ENCODE measurements at places on chromosomes 2 and 18.
A peak's percentile ranks its signal among the peaks of the same experiment; 100 is the strongest.

GRCh38 chr18:58362027-58362575, 266.8 kb downstream of the ALPK2 start:
- DNase-seq = peak; percentile 94

DNA sequence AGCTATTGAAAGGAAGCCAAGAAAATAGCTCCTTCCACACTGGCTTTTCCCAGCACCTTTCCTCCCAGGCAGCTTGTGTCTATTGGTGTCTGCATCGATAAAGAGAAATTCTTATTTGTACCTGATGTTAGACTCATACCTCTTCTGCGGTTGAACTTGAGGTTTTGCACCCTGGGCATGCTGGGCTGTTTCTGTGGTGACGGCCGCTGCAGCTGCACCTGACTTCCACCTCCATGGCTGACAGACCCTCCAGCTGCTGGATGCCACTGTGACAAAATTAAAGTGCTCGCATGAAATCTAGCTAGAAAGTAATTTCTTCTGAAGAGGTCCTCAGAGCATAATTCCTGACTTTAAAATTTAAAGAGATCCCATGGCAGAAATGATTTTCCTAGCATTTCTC, 6.6 kb downstream of the FECH start:
- DNase-seq = no peak

- peak; percentile 80 for DNase-seq
Measured at GRCh38 chr18:77054606-77055428, 77.8 kb downstream of the MBP start.

GRCh38 chr2:47041063-47041462, 114.0 kb downstream of the STPG4 start:
- no peak for DNase-seq

GRCh38 chr2:17736989-17737388, 16.6 kb downstream of the SMC6 start:
- no peak for DNase-seq

DNA sequence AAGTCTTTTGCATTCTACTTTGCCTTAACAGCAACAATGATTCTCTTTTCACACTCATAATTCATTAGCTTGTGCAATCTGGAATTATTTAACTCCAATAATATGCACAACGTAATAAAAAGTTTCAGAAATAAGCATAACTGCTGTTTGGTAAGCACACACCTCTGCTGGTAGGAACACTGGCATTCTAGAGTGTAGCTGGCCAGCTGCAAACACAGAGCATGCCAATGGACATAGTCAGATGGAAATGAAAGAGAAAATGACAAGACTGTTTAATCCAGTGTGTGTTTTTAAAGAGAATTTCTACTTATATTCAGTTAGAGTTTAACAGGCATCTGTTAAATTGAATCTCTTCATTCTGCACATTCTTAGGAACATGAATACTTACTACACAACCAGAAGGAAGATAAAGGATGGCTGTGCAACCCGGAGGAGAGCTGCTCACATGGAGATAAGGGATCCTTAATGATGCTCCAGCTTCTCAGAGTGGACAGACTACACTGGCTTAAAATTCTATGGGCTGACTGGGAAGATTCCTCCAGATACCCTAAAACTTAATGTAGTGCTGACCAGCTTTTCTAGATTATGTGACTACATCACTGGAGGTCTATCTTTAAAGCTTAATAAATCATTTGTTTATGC, 94.6 kb upstream of the CHAC2 start:
- peak; percentile 43 for DNase-seq

DNA sequence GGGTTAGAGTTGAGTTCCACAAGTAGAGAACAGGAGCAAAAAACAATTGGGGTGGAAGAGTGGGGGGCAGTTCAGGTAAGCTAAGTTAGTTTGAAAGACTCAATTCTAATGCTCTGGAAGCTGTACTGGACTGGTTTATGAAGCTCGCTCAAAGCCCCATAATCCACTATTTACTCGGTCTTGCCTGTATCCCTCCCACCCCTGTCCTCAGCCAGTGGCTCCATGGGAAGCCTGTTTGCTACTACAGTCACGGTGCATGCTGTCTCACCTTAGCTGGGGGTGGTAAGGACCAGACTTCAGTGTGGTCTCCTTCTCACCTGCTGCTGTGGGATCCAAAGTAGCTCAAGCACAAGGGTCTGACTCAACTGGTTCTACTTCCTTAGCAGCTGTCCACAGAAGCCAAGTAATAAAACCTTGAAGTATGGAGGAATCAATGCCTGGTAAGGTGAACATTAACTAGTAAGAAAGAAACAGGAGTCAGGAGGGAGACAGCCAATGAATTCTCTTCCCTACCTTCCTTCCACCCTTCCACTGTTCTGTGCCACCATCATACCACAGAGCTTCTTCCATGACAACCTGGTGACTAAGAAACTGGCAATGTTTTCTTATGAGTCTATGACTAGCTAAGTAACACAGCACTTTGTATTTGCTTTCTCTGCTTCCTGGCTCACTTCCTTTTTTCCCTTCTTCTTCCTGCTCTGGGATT, 230.8 kb downstream of the SRBD1 start:
- peak; percentile 19 for DNase-seq

GRCh38 chr2:234392041-234392615, 104.8 kb downstream of the ARL4C start:
- DNase-seq = no peak

GRCh38 chr2:239576784-239577685, 176.2 kb upstream of the HDAC4 start:
- no peak for DNase-seq

- peak; percentile 90 for DNase-seq
Measured at GRCh38 chr2:126658905-126659561, 3.1 kb downstream of the GYPC start.

GRCh38 chr2:181657379-181657778, 474 bp upstream of the CERKL start:
- no peak for DNase-seq

DNA sequence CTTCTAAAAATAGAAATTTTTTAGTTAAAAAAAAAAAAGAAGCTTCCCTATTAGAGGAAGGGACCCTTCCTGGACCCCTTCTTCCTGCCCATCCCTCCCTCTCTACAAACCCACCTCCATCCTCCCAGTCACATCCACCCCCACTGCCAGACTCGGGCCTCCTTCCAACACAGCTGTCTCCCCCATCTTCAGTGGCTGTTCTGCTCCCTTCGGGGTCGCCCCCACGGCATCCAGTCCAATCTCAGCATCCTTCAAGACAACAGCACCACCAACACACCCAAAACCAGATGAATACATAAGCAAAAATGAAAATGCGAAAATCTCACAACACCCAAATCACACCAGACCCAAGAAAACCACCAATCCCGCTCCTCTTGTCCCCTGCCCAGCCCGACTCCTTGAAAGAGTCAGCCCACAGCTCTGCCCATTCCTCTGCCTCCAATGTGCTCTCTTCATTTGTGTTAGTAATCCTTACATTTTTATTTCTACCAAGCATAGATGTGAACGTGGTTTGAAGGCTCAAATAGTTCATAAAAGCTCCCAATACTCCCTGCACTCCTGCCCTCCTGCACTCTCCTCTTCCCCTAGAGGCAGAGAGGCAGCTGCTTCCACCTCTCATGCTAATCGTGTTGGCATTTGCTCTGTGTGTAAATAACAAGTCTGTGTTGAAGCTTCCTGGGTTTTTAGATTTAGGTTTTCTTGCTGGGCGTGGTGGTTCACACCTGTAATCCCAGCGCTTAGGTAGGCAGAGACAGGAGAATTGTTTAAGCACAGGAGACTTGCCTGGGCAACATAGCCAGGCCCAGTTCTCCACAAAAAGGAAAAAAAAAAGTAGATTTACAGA, 37.0 kb downstream of the MAL start:
- DNase-seq = no peak

DNA sequence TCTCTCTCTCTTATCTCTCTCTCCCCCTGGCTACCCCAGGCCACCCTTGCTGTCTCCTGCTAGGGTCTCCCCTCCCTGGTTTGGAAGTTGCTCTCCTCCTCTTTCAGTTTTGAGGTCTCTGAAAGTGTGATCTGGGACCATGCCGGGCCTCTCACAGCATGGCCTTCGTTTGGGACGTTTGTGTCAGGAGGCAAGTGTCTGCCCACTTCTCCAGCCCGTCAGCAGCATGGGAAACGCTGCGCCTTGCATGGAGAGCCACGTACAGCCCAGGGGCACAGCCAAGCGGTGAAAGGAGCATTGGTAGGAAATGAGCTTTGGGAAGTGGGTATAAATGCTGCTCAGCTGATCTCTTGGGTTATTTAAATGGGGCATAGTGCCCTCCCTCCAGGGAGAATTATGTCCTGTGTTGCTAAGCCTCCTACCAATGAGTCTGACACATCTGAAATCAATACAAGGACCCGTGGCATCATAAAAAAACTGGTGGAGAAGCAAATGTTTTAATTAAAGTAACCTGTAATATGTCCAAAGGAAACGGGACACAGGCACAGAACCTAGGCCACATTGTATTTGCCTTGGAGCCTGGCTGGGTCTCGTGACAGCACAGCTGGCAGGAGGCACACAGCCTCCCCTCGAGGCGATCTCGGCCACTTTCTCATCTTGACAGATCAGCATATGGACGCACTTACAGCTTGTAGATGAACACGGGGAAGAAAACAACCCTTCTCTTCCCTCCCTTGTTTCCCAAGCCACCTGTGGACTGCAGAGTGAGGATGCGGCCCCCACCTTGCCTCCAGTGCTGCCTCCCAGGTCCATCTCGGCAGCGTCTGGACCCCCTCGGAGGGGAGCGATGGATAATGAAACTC, 72.7 kb downstream of the SH3RF3 start:
- DNase-seq = no peak

- no peak for DNase-seq
Measured at GRCh38 chr2:45257820-45258219, 248.6 kb upstream of the SIX2 start.

DNA sequence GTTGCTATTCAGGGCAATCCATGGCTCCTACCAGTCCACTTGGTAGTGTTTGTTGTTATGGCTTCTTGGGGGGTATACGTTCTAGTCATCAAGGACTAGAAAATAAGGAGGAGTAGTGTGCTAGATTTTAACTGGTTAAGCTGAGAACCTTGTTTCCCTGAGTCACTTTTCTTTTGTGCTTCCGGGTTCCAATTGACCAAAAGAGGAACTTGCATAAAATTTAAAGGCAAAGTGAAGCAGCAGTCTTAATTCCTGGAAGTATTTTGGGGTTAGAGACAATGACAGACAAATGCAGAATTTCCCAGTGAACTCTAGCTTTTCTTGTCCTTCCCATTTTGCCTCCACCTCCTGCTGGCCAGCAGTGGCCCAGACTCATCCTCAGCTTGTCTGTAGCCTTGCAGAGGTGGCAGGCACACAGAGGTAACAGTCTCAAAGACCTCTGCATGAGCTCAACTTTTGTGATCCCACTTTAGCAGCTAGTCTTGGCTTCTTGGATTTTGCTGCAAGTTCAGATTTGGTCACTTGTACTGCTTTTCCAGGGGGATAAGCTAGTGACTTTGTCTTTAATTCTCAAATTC, 1105.8 kb upstream of the NXPH2 start:
- DNase-seq = no peak

DNA sequence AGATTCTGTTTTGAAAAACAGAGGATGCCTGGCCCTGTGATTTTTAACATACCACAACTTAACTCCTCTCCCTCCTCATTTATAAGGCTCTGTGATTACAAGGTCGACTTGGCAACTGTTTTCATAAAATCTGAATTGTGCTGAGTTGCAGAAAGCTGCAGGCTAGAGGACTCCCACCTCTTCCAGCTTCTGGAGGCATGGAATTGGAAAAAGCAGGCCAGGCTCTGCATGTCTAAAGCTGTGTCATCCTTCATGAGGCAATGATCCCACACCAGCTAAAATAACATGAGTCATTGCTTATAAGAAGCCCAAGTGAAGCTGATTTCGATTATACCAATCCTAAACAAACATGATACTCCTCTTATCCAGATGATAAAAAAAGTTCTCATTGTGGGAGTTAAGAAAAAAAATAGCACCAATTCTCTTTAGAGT, 11.7 kb downstream of the ARHGAP28 start:
- DNase-seq = peak; percentile 100

- DNase-seq = peak; percentile 52
Measured at GRCh38 chr2:60551240-60552077, 2.0 kb downstream of the BCL11A start.

DNA sequence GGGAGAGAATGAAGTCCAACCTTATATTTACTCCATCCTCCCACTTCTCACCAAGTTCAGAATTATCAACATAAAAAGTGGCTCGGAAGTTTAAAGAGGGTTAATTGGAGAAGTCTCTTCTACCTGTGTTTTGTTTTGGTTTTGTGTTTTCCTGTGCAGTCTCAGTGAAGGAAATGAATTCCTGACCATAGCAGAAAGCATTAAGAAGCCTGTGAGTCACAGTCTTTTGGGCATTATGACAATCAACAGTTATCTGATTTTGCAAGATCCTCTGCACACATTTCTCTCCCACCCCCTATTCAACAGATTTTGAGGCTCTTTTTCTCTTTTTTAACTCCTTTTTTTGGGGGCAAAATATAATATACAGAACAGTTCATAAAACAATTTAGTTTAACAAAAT, 8.6 kb upstream of the RPL37A start:
- peak; percentile 59 for DNase-seq

- DNase-seq = peak; percentile 10
Measured at GRCh38 chr2:209351636-209352035, 72.2 kb upstream of the MAP2 start.

GRCh38 chr2:176729706-176730569, 460.7 kb downstream of the MTX2 start:
- DNase-seq = peak; percentile 20

GRCh38 chr2:169476459-169476858, 2.8 kb upstream of the BBS5 start:
- DNase-seq = peak; percentile 15

DNA sequence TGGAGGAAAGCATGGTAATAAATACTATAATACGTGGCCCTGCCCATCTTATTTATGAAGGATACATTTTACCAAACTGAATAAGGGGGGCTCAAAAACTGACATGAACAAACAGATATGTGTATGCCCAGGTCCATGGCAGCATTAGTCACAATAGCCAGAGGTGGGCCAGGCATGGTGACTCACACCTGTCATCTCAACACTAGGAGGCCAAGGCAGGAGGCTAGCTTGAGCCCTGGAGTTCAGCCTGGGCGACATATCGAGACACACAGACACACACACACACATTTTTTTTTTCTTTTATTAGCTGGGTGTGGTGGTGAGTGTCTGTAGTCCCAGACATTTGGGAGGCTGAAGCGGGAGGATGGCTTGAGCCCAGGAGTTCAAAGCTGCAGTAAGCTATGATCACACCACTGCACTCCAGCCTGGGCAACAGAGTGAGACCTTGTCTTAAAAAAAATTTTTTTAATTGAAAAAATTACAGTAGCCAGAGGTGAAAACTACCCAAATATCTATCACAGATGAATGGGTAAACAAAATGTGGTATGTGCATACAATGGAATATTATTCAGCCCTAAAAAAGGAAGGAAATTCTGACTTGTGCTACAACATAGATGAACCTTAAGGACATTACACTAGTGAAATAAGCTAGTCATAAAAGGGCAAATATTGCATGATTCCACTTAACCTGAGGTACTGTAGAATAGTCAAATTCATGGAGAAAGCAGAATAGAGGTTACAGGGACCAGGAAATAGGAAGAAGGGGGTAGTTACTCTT, 8.0 kb downstream of the ATP8B1 start:
- DNase-seq = no peak
